ENCODE measurements at places on chromosomes 7 and 10.

- DNase-seq: no peak
Observed at GRCh38 chr7:45655539-45655938, 81.4 kb downstream of the ADCY1 start.

DNA sequence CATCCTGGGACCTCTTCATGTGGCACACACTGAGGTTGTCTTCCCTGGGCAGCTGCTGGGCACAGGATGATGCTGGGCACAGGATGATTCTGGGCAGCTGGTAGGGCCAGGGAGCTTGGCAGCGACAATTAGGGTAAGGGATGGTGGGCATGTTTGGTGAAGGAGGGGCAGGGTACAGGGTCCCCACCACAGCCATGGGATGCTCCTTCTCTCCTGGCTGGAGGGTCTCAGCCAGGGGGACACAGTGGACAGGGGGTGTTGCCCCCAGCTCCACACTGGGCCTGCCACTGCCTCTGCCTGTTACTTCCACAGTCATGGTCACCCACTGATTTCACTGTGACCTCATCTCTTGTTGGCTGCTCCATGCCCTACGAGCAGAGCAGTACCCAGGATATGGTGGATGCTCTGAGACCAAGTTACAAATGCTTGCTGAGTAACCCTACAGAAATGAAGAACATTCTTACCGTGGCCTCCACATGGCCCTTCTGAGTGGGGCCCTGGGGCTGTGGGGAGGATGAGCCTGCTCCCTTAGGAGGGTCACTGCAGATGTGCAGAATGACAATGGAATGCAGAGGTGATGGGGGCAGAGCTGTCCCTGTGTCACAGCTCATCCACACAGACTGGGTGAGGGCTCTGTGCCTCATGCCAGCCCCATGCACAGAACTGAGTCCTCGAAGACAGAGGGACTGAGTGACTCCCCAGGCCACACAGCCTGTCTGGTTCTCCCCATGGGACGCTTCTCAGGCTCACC is 28.4 kb upstream of the RET start:
- no peak for DNase-seq

DNA sequence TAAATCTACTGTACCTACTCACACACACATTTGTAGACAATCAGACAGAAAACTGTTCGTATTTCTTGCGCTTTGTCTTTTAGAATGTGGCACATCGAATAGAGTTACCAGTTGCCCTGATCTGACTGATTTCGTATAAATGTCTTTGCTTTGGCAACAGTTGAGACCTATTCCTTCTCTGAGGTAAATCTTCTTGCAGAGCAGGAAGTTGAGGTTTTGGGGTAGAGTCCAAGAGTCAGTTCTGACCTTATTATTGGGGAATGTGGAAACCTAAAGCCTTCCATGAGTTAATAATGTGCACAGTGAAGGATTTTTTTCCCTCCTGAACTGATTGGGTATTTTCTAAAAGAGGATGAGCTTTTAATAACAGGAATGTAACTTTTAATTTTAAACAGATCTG is 135.3 kb downstream of the KIAA1217 start:
- no peak for DNase-seq

GRCh38 chr7:82291931-82292330 is 151.6 kb downstream of the CACNA2D1 start:
- no peak for DNase-seq

DNA sequence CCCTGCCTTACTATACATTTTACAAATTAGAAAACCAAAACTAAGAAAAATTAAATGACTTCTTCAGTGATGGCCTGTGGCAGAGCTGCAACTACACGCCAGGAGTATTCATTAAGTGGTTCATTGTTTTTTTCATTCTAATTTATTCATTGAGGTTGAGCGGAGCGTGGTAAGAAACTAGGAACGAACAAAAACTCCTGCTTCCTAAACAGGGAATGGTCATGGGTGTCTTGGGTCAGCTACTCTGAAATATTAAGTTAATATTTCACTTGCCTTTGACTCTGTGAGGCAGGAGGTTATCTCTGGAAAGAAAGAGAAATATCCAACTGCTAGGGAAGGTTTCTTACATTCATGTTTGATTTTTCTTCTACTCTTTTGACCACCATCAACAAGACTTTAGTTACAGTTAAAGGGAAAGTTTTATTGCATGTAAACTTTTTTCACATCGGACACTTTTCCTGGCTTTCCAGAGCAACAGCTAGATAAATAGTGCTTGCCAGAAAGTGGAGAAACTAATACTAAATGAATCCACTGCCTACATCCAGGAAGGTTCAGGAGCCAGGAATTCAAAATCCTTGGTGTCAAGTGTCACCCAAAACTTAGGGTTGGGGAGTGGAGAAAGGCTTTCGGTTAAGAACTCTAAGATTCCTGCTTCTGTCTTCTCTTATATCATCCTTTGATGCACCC is 896 bp upstream of the GNG11 start:
- no peak for DNase-seq

DNA sequence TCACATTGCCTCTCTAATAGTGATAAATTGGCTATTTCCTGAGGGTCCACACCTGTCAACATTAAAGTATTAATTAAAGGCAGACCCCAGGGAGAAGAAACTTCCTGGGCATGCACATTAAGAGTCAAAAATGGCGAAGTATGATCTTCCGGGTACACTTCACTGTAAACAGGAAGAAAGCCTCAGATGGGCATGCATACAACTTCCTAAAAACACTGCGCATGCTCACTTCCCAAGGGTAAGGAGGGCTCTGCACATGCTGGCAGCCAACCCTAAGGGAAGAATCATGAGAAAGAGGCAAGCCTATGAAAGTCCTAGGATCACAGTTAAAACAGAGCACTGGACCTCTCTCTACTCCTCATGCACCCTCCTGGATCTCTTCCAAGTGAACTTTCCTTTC is 80.1 kb upstream of the IMMP2L start:
- no peak for DNase-seq

- no peak for DNase-seq
Observed at GRCh38 chr7:106864298-106865081, 592 bp upstream of the PIK3CG start.

GRCh38 chr7:5634107-5634950 is 147.1 kb downstream of the RNF216 start:
- DNase-seq: no peak

GRCh38 chr7:151549644-151550043 is 29.9 kb upstream of the RHEB start:
- DNase-seq: no peak

GRCh38 chr7:105677817-105678573 is 96.7 kb upstream of the EFCAB10 start:
- DNase-seq: no peak

DNA sequence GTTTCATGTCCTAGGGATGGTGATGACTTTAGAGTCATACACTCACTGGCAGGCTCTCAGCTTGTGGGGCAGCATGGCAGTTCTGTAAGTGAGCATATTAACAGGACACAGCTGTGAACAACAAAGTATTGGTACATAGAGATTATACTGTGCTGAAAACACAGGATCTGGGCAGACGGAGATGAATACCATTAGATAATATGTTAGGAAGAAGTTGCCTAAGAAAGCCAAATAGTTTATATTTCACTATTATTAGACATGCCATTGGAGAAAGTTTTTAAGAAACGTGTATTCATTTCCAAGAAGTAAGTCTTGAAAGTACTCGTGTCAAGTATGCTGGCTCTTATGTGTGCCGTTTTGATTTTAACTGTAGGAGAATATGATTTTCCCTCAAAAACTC is 274.5 kb downstream of the INHBA start:
- DNase-seq: no peak

GRCh38 chr7:20327055-20327454 is 3.6 kb upstream of the ITGB8 start:
- DNase-seq: no peak

DNA sequence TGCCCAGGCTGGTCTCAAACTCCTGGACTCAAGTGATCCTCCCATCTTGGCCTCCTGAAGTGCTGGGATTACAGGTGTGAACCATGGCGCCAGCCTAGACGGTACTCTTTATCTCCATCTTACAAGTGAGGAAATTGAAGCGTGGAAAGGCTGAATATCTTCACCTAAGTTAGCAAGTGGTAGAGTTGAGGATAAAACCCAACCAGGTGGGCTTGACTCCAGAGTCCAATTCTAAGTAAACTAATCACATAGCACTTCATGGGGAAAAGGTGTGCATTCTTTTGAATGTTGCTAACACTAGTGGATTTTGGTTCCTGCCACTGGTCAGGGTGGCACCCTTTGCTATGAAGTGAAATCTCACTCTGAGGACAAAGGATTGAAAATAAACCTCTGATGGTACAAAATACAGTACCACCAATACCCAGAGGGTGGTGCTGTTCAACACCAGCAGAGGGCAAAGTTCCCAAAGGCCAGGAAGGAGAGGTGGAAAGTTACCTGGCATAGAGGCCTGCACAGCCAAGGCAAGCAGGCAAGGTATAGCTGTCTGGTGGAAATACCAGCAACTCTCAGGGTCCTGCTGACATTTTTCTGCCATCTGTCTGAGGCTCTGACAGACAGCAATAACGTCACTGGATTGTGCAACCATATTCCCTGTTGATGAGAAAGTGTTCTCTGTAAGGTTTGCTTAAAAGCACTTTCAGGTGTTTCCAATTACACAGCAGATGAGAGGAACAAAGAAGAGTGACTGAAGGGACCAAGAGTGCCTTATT is 17.6 kb downstream of the ZDHHC16 start:
- no peak for DNase-seq

Data from stimulated activated CD4-positive, alpha-beta T cell treated with anti-CD3 and anti-CD28 coated beads, Interleukin-12 subunit alpha, Interleukin-12 subunit beta, amount 100 ng/mL, for 4 hours (primary cell).